RWPE1 (cell line): ENCODE measurements at places on chromosomes 3 and 15.

DNA sequence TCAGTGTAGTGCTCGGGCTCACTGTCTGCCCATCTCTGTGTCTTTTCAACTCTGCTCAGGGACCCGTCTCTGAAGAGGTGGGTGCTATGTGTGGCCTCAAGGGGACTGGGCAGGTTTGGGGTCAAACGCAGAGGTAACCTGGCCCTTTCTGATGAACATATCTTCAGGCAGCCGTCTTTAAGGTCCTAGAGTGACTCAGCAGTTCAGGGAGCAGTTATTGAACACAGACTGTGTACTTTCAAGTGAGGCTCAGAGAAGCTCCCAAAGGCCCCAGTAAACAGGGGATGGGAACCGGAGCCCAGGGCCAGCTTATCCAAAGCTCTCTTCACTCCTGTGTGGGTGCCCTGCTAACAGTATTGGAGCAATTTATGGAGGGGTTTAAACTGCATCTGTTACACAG, 73.1 kb downstream of the WDR76 start:
- DNase-seq = no peak

DNA sequence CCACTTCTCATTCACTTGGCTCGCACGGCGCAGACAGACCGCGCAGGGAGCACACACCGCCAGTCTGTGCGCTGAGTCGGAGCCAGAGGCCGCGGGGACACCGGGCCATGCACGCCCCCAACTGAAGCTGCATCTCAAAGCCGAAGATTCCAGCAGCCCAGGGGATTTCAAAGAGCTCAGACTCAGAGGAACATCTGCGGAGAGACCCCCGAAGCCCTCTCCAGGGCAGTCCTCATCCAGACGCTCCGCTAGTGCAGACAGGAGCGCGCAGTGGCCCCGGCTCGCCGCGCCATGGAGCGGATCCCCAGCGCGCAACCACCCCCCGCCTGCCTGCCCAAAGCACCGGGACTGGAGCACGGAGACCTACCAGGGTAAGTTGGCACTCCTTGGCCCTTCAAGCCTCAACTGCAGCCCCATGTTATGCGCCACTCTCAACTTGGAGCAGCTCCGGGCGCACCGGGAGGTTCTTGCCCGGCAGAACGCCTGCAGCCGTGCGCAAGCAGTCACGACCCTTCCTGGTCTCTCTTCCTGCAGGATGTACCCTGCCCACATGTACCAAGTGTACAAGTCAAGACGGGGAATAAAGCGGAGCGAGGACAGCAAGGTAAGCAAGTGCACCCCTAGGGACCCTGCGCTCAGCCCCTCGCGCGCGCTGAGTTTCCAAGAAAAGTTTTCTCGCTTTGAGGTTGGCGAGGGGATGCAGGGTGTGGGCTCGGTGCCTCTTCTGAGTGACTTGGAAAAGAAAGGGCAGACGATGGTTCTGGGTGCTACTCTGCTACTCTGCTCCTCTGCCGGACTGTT, at the start of gene BHLHE40:
Gene BHLHE40, plus strand, starts transcription at position 10 of the 801 bp plus-strand sequence. Its CDS starts 282 bp downstream, at position 292.
- no peak for DNase-seq

GRCh38 chr15:29698030-29698701, 124.1 kb downstream of the TJP1 start:
- peak; percentile 69 for DNase-seq

- no peak for DNase-seq
Observed at GRCh38 chr15:47708161-47708980, 8.9 kb upstream of the SEMA6D start.

- no peak for DNase-seq
Observed at GRCh38 chr3:50139718-50140423, 15.3 kb upstream of the SEMA3F start.

DNA sequence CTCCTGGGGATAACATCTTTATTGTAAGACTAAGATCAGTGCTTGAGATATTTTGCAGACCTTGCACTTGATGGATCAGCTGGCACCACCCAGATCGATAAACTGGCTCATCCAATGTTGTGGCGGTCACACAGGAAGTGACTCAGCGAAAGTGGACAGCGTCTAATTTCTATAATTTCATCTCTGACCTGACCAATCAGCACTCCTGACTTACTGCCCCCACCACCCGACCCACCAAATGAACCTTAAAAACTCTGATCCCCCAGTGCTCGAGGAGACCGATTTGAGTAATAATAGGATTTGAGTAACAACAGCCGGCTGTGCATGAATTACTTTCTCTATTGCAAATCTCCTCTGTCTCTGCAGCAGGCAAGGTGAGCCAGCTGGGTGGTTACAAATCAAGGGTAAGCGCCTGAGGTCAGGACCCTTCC, 62.7 kb upstream of the RNU6-1 start:
- no peak for DNase-seq

GRCh38 chr15:62969442-62970089, 73.0 kb upstream of the TPM1 start:
- peak; percentile 20 for DNase-seq
